ENCODE measurements at places on chromosomes 7 and 10.

GRCh38 chr10:12241810-12242529 lies 46.0 kb downstream of the CDC123 start:
- DNase-seq: no peak

DNA sequence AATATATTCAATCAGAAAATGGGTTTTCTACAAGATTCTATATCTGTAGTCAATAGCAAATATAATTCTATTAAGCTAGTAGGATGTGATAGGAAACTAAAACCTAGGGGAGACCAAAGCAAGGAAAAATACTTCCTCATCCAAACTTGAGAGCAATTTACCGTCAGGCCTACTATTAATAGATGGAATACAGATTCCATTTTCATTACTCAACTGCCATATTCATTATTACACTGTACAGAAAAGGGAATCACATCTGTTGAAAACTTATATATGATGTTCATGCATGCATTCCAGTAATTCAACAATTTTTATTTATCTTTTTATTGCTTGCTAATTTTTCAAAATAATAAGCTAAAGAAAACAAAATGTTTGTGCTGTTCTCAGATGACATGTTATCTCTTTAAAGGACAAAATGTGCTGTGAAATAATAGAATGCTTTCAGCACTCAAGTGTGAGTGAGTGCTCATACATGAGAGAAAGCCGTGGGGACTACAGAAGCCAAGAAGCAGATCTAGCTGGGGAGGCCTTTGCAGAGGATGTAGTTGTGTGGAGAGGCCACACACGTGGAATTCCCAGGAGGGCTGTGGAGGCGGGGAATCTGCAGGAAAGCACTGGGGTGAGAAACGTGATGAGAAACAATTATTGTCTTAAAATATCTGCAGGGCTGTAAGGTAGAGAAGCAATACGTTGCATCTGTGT lies 110.0 kb downstream of the EGFR start:
- no peak for DNase-seq

- no peak for DNase-seq
Measured at GRCh38 chr7:1220977-1221745, 11.5 kb upstream of the UNCX start.

DNA sequence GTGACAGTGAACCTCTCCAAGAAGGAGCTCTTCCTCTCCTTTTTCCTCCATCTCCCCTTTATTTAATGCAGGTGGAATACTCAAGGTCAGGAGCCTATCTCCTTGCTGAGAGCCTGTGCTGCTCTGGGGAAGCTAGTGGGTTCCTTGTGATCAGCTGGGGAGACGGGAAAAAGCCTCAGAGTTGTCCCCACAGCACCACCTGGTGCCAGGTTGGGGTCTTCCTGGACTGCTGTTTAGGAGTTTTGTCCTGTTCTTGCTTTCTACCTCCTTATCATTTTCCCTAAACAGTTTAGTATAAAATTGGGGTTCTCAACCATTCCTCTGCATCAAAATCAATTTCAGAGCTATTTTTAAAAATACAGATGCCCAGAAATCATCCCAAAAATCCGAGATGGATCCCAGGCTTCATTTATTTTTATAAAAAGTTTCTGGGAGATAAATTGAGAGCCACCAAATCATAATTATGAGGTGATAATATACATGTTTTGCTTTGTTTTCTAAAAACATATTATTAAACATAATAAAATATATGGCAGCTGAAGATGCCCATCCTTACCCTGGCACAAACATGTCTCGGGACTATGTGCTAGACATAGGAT lies 44.3 kb downstream of the MACC1 start:
- peak; percentile 75 for DNase-seq

DNA sequence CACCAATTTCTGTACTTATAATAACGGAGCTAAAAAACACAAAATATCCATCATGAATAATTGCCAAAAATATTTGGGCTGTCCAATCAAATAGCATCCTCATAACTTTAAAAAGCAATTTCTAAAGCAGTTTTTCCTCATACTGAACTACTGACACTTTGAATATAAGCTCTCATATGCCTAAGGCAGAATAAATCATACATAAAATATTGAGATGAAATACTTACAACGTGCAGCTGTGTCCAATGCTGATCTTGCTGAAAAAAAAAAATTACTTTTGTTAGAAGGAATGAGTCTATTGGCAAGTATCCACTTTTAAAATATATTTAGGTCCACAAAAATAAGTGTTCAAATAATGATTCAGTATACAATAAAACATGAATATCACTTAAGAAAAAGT lies 24.2 kb downstream of the FAM3C start:
- no peak for DNase-seq

DNA sequence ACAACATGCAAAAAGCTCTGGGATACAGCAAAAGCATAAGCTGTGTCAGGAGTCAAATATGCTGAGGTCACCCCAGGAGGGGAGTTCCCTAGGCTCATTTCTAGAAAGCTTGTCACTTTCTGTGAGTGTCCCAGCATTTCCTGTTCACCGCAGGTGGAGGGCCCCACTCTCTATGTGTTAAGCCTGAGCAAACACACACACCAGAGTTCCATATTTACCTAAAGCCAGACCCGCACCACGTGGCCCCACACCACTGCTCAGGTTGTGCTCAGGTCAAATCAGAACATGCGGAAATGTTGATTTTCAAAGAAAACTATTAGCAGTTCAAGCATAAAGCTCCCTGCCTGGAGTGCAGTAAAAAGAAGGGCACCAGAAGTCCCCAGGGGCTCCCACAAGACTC lies 259.6 kb upstream of the PPP2R2D start:
- peak; percentile 43 for DNase-seq

DNA sequence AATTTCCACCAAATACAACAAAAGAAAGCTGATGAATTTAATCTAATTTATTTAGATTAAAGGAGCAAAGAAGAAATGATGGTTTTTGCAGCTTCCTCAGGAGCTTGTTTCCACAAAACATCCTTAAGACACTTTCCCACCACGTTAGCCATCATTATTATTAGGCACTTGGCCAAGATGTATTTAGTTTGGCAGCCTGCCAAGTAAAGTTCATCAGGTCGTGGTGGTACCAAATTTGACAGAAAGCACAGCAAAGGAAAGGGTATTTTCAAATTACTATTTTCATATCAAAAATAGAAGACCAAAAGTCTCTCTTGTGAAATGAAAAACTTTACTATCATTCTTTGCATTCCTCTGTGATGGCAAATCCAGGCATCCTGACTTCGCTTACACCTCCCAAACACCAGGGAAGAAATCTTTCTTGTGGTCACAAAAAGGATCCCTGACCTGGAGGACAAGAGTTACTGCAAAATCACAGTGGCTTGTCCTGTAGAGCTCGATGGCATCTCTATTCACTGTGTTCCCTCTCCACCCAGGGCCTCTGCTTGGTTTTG lies 123.1 kb upstream of the INHBA start:
- DNase-seq: no peak

- no peak for DNase-seq
Measured at GRCh38 chr7:144775749-144776148, 60.1 kb downstream of the TPK1 start.

GRCh38 chr10:86102451-86102850 lies 264.1 kb downstream of the GRID1 start:
- no peak for DNase-seq

GRCh38 chr7:31487071-31487470 lies 26.8 kb upstream of the ITPRID1 start:
- no peak for DNase-seq

GRCh38 chr10:13231808-13232207 lies 2.4 kb downstream of the UCMA start:
- DNase-seq: no peak

DNA sequence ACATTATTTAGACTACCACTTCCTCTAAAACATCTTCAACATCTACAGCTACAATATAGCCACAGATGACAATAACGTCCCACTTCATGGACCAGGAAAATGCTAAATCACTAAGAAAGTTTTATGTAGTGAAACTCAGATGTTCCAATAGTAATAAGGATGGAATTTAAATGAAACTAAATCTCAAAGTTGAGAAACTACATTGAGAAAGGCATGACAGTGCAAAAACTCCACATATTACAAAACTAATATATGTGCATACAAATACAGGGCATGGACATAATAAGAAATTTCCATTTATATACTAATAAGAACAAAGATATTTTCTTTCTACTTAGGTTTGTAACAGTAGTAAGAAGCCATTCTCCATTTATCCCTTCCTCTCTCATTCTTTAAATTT lies 31.1 kb downstream of the POT1 start:
- DNase-seq: no peak

GRCh38 chr10:126924915-126925300 lies 19.7 kb downstream of the DOCK1 start:
- DNase-seq: no peak

DNA sequence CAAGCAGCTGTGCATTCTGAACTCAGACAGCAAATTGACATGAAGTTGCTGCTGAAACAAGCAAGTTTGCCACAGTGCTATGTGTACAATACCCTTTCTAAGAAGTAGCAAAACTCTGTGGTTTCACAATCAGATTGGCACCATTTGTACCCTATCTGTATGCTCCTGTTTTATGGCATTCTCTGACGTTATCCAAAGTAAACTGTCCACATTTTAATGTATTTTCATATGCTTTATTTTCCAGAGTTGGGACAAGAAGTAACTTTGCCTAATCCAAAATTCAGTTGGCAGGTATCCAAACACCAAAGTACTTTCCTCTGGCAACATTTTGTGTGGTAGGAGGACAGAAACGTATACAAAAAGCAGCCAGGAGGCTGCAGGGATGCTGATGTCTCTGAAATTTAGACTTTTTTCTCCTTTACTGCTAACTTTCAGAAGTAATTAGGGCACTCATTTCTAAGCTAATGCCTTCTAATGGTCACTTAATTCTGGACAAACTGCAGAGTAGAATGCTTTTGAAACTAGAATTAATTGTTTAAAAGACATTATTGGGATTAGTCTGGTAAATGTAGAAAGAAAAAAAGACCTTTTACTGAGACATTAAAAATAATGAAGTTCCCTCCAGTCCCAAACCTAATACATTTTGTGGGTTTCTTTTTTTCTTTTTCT lies 414.7 kb upstream of the NRP1 start:
- no peak for DNase-seq

DNA sequence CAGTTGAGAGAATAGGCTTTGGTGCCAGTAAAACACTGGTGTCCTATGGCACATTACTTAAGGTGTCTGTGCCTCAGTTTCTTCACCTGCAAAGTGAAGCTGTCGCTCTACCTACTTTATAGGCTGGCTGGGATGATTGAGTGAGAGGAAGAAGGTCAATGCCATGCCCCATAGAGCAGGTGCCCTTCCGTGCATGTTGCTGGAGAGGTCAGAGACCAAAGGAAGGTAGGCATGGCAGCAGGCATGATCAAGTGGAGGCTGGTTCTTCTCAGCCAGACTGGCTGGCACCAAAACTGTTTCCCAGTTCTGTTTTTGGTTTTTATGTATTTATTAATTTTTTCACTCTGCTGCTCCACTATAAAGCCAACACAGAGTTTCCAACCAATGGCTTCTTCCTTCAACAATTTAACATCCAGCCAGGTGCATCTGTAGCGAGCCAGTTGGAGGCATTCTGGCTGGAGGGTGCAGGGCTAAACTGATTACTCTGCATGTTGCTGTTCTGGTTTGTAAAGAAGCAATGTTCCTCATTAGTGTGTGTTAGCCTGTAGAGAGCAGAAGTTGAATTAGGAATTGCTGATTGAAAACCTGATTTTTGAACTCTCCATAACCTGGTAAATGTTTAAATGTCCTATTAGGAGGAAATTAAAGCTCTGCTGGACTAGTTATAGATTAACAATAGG lies 144.3 kb upstream of the TNS3 start:
- no peak for DNase-seq

DNA sequence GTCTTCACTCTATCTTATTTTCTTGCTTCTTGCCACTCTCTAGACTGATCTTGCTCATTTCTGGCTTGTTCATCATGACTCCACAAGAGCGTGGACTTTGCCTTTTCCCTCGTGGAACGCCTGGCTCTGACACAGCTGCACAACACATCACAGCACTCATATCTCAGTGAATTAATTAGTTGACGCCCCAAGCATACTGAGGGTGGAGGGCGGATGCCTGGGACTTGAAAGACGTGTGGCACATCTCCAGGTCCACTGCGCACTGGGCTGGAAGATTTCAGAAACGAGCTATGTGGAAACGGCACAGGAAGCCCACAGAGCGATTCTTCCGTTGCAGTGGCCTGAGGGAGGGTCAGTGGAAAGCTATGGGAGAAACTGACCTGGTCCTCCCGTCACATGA lies 23.6 kb upstream of the PLEKHA1 start:
- DNase-seq: no peak

- no peak for DNase-seq
Measured at GRCh38 chr7:2893411-2893861, 49.3 kb upstream of the GNA12 start.

DNA sequence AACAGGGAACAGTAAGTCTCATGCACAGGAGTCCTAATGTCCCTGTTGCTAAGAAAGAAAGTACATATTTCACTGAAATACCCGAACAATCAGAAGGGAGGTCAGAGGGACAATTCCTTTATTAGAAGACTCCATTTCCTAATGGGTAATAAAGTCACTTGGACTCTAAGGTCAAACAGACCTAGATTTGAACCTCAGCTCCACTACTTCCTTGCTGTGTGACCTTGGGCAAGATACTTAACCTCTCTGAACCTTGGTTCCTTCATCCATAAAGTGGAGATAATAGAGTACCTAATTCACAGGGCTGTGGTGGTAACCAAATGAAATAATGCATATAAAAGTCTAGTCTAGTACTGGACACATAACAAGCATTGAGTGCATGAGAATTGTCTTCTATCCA lies 29.2 kb upstream of the HABP2 start:
- no peak for DNase-seq

DNA sequence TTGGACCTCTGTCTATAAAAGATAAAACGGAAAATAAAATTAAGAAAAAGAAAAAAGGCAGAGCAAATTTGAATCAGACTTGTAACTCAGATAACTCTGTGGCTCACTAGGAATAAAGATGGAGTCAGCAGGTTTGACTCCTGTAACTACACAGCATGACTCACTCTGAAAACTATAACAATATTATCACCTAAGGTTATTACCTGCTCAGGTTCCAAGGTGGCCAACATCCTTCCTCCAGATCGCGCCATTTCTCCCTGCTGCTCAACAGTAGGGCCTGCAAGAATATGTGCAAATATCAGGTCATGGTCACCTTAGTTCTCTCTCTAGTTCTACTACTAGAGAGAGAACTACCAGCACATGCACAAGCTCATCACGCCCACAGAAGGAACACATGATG lies 30.0 kb downstream of the ALDH18A1 start:
- no peak for DNase-seq

DNA sequence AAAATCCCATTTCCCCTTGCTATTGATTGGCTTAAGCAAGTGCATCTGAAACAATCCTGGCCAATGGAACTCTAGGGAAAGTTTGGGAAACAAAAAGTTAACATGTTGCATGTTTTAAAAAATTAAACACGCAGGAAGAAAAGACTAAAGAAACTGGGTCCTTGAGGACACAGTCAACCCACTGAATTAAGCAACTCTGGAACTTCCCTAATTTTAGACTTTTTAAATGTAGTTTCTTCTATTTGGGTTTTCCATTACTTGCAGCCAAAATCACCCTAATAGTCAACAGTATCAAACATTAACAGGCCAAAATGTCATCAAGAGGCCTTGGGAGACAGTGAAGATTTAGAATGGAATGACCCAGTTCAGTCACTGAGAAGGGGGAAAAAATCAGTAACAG lies 40.6 kb downstream of the OSBPL3 start:
- no peak for DNase-seq

- no peak for DNase-seq
Measured at GRCh38 chr10:73623056-73623455, 18.2 kb downstream of the MYOZ1 start.

GRCh38 chr10:8305876-8306652 lies 251.6 kb downstream of the GATA3 start:
- no peak for DNase-seq

- DNase-seq: no peak
Measured at GRCh38 chr10:44242826-44243225, 142.1 kb downstream of the CXCL12 start.
